ENCODE measurements at places on chromosomes 16 and 17.

GRCh38 chr17:36845916-36846315 lies 91.4 kb upstream of the LHX1 start:
- no peak for DNase-seq

GRCh38 chr17:48426019-48426665 lies 3.9 kb downstream of the SKAP1 start:
- DNase-seq = no peak

- no peak for DNase-seq
Observed at GRCh38 chr16:84436196-84436595, 67.9 kb downstream of the ATP2C2 start.

DNA sequence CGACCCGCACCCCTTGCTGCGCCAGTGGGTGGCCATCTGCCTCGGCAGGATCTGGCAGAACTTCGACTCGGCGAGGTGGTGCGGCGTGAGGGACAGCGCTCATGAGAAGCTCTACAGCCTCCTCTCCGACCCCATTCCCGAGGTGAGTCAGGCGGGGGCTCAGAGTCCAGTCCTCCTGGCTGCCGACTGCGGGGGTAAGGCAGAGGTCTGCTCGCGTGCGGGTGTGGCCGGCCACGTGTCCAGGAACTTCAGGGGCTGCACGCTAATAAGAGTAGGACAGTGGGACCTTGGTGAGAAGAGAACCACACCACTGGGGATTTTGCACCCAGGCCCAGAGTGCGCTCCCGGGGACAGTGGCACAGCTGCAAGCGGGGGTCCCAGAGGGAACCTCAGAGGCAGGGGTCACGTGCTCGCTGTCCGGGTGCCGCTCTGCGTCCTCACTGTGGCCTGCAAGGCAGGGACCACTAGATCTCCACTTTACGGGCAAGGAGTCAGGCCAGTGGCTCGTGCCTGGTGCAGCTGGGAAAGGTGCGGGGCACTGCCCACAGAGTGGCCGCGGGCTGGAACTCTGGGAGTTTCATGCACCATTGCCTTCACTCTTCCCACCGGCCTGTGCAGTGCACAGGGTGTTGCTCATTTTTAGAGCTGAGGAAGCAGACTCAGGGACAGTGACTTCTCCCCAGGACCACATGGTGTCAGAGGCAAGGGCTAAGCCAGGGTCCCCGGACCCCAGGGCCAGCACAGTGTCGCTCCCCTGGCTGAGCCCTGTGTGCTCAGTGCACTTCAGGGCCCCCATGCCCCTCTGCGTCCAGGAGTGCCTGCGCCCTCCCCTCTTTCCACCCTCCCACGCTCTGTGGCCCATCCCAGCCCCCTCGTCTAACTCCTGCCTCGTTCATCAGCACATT lies 107.6 kb upstream of the CHMP6 start:
- no peak for DNase-seq

DNA sequence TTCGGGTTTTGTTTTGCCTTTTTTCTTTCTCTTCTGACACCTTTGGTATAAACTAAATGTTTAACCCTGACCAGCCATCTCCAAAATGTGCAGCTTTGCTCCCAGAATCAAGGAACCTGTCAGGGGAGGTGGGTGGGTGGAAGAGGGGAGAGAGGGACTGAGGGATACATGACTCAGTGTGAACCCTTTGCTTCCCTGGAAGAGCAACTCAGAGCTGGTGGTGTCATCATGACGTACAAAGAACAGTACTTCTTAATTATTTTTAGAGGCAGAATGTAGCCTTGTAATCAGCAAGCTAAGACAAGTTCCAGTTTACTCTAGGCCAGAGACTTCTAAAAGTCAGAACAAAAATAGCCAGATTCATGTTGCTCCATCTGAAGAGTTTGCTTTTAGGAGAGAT lies 119.6 kb upstream of the HAS3 start:
- peak; percentile 48 for DNase-seq

GRCh38 chr16:67969254-67970039 lies 1.0 kb upstream of the SLC12A4 start:
- DNase-seq = peak; percentile 38

GRCh38 chr16:88510091-88510994 lies 57.3 kb downstream of the ZFPM1 start:
- DNase-seq = peak; percentile 73

DNA sequence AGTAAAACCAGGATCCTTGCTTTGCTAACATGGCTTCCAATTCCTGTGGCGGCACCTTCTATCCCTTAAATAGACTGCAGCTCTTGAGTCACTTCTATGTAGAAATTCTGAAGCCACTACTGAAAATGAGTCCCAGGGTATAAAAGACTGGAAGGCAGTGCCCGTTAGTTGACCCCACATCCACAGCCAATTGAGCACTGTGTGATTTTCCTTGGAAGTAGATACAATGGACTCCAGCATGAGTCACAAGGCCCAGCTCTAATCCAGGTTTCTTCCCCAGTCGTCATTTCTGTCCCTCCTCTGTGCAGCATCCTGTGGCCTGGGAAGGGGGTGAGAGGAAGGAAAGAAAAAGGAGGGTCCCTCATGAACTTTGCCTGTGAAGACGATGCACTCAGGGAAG lies 69.5 kb downstream of the HLF start:
- DNase-seq = no peak

- no peak for DNase-seq
Observed at GRCh38 chr16:84007965-84008364, 34.6 kb downstream of the SLC38A8 start.
